ENCODE measurements at places on chromosomes 7 and 10.

DNA sequence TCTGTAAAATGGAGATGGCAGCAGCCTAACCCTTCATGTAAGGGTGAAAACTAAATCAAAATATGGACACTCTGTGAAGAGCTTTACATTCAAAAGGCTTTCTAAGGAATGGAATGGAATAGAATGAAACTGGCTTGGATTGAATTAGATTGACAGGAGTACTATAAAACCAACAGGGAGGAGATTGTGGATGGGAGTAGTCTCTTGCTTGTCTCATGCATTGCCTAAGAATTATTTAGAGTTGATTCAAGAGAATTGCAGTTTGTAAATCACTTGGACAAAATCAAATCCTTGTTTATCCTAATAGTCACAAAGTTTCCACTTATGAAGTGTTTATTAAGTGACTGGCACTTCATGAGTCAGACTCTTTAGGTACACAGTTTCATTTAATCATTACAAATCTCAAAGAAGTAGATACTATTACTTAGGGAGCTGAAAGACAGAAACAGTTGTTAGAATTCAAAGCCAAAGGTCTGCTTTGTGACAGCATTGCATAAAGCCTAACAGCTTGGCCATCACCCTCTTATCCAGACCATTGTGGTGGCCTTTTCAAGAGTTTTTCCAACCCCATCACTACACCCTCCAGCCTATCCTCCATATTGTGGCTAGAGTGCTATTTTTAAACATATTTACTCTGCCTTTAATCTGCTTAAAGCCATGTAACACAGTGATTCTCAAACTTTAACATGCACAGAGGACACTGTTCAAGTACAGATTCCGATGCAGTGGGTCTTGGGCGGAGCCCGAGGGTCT is 91.9 kb upstream of the GHITM start:
- no peak for DNase-seq

DNA sequence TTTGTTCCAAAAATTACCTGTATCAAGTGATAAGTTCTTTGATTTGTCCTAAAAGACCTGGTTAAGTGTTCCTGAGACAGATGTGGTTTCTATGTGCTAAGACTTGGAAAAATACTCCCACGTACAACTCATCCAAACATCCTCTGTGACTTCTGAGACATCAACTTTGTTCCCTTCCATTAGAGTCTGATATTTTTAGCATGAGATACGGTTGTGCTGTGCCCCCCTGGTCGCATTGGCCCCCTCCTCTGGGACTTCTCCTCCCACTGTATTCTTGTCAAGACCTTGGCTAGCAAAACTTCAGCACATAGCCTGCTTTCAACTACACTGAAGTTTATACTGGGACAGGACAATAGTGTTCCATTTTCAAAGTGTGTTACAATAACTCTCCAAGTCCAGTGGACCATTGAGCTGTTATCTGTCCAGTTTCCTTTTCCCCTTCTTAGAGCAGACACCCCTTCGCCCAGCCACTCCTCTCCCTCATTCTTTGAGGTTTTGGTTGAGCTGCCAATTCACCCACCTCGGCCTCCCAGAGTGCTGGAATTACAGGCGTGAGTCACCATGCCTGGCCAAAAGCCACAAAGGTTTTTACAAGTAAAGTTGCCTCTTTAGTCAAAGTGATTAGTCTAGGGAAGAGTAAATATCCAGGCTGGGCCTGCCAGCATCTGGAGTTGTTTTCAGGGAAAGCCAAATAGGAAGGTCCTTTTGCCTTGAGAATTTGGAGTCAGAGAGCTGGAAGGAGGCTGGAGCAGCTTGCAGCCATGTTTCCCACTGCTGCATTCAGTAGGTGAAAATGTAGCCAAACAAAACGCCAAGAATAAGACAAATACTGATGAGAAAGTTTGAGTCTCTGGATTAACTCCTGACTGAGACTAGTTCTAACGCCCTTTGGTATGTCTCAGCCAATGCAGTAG is 17.8 kb upstream of the PDLIM1 start:
- no peak for DNase-seq

GRCh38 chr10:43809211-43809930 is 160.7 kb upstream of the ZNF32 start:
- DNase-seq: no peak

DNA sequence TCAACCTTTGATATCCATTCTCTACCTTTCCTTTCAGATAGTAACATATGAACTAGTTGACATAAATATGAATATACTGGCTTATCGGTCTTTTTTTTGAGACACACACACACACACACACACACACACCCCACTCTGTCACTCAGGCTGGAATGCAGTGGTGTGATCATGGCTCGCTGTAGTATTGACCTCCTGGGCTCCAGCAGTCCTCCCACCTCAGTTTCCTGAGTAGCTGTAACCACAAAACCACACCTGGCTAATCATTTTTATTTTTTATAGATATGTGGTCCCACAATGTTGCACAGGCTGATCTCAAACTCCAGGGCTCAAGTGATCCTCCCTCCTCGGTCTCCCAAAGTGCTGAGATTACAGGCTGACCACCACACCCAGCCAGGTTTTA is 14.2 kb upstream of the NT5C3A start:
- DNase-seq: no peak

GRCh38 chr7:105878746-105879605 is 2.6 kb upstream of the ATXN7L1 start:
- no peak for DNase-seq

DNA sequence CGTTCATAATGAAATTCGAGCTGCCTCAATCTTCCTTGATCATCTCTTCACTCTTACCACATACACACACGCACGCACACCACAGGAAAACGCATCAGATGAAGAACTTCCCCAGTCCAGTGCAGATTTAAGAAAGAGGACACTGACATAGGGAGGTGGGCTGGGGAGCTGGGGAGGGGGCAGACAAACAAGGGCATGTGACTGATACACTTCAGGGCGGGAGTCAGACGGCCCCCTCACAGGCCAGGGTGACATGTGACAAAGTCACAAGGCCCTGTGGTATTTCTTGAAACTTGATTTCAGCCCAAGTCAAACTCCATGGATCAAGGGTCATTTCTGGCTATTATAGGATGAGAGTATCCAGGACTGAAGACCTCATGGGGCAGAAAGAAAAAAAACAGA is 82.6 kb downstream of the KCNMA1 start:
- no peak for DNase-seq

DNA sequence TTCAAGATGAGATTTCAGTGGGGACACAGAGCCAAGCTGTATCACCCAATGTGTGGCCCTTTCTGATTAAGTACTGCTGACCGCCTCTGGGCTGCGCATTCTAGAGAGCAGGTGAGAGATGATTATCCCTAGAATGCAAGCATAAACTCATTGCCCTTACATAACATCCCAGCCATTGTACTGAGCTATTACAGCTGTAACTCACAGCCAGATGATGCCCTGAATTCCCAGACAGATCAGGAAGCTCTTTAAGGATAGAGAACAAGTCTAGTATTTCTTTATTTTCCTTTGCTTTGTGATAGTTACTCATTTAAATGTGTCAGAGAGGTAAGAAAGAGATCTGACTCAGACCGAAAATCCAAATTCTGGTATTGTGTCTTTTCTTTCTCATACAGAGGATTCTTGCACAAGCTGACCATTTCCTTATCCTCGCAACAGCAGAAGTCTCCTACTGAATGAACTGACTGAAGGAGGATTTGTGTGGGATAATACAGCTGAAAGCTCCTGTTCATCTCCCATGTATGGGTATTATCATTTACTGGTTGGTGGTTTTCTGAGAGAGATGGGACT is 58.4 kb downstream of the ZNF22 start:
- no peak for DNase-seq

- DNase-seq: no peak
These were observed 57.5 kb downstream of the FANK1 start for GRCh38 chr10:125953778-125954385.

DNA sequence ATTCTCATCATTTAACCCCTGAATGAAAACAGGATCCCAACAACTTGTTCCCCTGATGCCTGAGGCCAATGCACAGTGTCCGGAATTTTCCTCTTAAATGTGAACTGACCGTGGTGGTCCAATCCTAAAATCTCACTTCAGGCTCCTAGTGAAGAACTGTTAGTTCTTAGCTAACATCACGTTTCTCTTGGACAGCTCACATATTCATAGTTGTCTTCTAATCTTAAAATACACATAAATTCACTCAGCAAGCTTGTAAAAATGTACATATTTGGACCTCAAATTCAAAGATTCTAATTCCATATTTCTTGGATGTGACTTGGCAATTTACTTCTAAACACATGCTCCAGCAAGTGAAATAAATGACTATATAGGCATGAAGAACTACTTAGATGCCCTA is 297.2 kb downstream of the PCDH15 start:
- DNase-seq: no peak

GRCh38 chr10:119478111-119478802 is 64.3 kb downstream of the RGS10 start:
- DNase-seq: no peak

All from effector CD8-positive, alpha-beta T cell (primary cell).